ENCODE measurements at places on chromosomes 12 and 14. TPM values are rescaled to one million over a fixed set of nuclear protein-coding genes. Genes with fewer than 3 reads are reported as not detected.

GRCh38 chr12:121775501-121775900 is 18.0 kb downstream of the RHOF start:
- DNase-seq: no peak

The TAS2R9 gene
- total RNA-seq: not detected

DNA sequence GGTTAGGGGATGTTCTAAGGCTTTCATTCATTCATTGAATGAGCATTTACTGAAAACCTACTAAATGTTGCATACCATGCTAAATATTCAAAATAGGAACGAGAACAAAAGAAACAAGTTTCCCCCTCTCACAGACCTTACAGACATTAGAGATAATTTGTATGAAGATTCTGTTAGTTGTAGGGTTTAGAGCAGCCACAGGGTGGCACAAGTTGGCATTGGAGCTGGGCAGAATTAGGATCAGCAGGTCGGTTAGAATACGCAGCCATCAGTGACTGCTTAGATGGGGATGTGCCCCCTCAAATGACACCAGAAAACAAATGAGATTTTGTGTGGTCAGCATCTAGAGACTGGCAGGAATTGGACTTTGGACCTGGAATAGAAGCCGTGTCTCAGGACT is 166.3 kb upstream of the DAAM1 start:
- no peak overlapping the region for H3K27ac ChIP-seq
- H3K4me3 ChIP-seq: no peak overlapping the region
- DNase-seq: no peak
- H3K27me3 ChIP-seq: no peaks in the 10 kb centered on the region

GRCh38 chr14:61229475-61229888 is 51.7 kb downstream of the TMEM30B start:
- no peak overlapping the region for H3K27ac ChIP-seq
- no peaks in the 10 kb centered on the region for H3K4me1 ChIP-seq
- H3K4me3 ChIP-seq: no peak overlapping the region
- no peaks in the 10 kb centered on the region for H3K36me3 ChIP-seq
- H3K27me3 ChIP-seq: no peaks in the 10 kb centered on the region

The B3GNT4 gene
- 0.35 TPM for total RNA-seq

The APOF gene
- not detected for total RNA-seq

DNA sequence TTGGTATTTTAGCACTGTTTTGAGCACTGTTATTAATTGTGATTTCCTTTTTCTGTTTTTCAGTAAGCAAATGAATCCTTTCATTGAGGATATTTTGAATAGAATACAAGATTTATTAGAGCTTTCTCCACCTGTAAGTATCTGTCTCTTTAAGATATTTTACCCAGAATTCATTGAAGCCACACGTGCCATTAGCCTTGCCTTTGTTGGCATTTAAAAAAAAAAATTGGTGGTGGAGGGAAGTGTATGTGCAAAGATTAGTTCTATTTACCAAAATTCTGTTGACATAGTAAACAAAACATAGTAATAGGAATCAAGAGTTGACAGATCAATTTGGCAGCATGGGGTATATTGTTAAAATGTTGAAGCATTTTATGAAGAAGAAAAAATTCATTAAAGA is 23.8 kb downstream of the XPOT start:
- H3K4me1 ChIP-seq: no peaks in the 10 kb centered on the region
- H3K36me3 ChIP-seq: peaks cover 6% of the 10 kb centered on the region
- H3K27me3 ChIP-seq: no peaks in the 10 kb centered on the region
- no peak for DNase-seq
- no peak overlapping the region for H3K4me3 ChIP-seq

GRCh38 chr14:38208618-38209562 is 1.2 kb downstream of the SSTR1 start:
- H3K4me1 ChIP-seq: peaks cover 20% of the 10 kb centered on the region
- peaks cover 32% of the 10 kb centered on the region for H3K27me3 ChIP-seq
- H3K27ac ChIP-seq: peak overlapping the region; percentile 14

GRCh38 chr12:104243551-104243950 is 28.0 kb downstream of the TXNRD1 start:
- no peaks in the 10 kb centered on the region for H3K27me3 ChIP-seq
- no peak overlapping the region for H3K4me3 ChIP-seq
- no peaks in the 10 kb centered on the region for H3K36me3 ChIP-seq
- no peaks in the 10 kb centered on the region for H3K4me1 ChIP-seq

- H3K27me3 ChIP-seq: no peaks in the 10 kb centered on the region
- no peaks in the 10 kb centered on the region for H3K36me3 ChIP-seq
- peaks cover 3% of the 10 kb centered on the region for H3K4me1 ChIP-seq
- no peak overlapping the region for H3K4me3 ChIP-seq
These were observed 60.8 kb downstream of the NDUFA12 start for GRCh38 chr12:94942663-94943062.

GRCh38 chr12:50488801-50489200 is 16.0 kb upstream of the DIP2B start:
- H3K4me1 ChIP-seq: no peaks in the 10 kb centered on the region
- H3K4me3 ChIP-seq: no peak overlapping the region
- no peaks in the 10 kb centered on the region for H3K27me3 ChIP-seq
- H3K27ac ChIP-seq: no peak overlapping the region
- no peak for DNase-seq
- H3K36me3 ChIP-seq: no peaks in the 10 kb centered on the region

DNA sequence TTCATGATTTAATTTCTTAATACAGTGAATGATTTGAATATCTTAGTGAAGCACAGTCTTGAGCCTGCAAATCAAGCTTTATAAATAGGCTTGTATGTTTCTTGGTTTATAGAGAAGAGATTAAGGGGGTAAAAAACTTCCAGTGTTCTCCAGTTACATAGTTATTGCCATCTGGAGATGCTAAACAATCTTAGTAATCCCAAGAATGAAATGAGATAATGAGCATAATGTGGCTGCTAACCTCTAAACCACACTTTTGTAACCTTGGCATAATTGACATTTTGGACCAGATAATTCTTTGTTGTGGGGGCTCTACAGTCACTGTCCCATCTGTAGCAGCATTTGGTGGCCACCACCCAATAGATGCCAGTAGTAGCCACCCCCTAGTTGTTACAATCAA is 316.8 kb downstream of the CCDC91 start:
- H3K4me3 ChIP-seq: no peak overlapping the region
- H3K36me3 ChIP-seq: no peaks in the 10 kb centered on the region
- no peaks in the 10 kb centered on the region for H3K4me1 ChIP-seq
- no peak for DNase-seq
- no peak overlapping the region for H3K27ac ChIP-seq
- no peaks in the 10 kb centered on the region for H3K27me3 ChIP-seq

The LRTM2 gene
- not detected for total RNA-seq

DNA sequence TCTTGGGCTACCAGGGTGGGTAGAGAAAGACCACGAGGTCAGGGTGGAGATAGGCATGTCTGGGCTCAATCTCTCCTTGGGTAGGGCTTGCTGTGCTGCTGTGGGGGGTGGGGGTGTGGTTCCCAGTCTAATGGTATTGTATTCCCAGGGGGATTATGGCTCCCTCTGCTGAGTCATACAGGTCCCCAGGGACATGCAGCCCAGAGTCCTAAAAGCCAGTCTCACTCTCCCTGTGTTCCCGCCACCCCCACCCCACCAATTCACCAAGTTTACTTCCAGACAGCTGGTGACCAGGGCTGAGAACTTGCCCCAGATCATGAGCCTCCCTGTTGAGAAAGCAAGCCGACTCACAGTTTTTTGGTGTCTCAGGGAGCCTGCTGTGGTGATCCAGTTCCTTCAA is 367.6 kb downstream of the C12orf75 start:
- no peak overlapping the region for H3K27ac ChIP-seq
- no peak overlapping the region for H3K4me3 ChIP-seq
- DNase-seq: no peak
- no peaks in the 10 kb centered on the region for H3K4me1 ChIP-seq
- H3K27me3 ChIP-seq: no peaks in the 10 kb centered on the region

DNA sequence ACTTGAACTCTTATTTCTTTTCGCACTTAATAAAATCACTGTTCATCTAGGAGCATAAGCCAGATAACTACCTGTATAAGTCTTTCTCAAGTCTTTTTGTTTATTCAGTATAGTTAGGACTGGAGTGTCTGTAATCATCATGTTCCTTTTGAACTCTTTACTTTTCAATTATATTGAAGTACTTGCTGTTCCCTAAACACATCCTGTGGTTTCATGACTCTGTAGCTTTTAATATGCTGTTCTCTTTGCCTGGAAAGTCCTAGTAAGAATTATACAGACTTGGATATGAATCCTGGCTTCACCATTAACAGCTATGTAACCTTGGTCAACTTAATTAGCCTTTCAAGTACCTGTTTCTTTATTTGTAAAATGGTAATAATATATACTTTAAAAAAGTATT is 88.2 kb downstream of the CCDC91 start:
- no peak overlapping the region for H3K27ac ChIP-seq
- no peaks in the 10 kb centered on the region for H3K4me1 ChIP-seq
- DNase-seq: no peak
- H3K27me3 ChIP-seq: no peaks in the 10 kb centered on the region
- no peaks in the 10 kb centered on the region for H3K36me3 ChIP-seq
- H3K4me3 ChIP-seq: no peak overlapping the region

GRCh38 chr12:15787778-15788177 is 1.4 kb downstream of the EPS8 start:
- no peak for DNase-seq
- H3K4me1 ChIP-seq: no peaks in the 10 kb centered on the region
- no peaks in the 10 kb centered on the region for H3K27me3 ChIP-seq
- H3K27ac ChIP-seq: peak overlapping the region; percentile 85
- no peaks in the 10 kb centered on the region for H3K36me3 ChIP-seq

The PABPN1 gene
- total RNA-seq: 145 TPM

- H3K4me3 ChIP-seq: no peak overlapping the region
- H3K36me3 ChIP-seq: no peaks in the 10 kb centered on the region
- DNase-seq: no peak
- H3K27ac ChIP-seq: no peak overlapping the region
- no peaks in the 10 kb centered on the region for H3K27me3 ChIP-seq
These were observed 25.3 kb downstream of the PLD4 start for GRCh38 chr14:104950021-104950420.

- no peak overlapping the region for H3K4me3 ChIP-seq
- H3K4me1 ChIP-seq: peaks cover 17% of the 10 kb centered on the region
- H3K27ac ChIP-seq: peak overlapping the region; percentile 54
These were observed 485.1 kb downstream of the ZFP36L1 start for GRCh38 chr14:68307790-68308168.

DNA sequence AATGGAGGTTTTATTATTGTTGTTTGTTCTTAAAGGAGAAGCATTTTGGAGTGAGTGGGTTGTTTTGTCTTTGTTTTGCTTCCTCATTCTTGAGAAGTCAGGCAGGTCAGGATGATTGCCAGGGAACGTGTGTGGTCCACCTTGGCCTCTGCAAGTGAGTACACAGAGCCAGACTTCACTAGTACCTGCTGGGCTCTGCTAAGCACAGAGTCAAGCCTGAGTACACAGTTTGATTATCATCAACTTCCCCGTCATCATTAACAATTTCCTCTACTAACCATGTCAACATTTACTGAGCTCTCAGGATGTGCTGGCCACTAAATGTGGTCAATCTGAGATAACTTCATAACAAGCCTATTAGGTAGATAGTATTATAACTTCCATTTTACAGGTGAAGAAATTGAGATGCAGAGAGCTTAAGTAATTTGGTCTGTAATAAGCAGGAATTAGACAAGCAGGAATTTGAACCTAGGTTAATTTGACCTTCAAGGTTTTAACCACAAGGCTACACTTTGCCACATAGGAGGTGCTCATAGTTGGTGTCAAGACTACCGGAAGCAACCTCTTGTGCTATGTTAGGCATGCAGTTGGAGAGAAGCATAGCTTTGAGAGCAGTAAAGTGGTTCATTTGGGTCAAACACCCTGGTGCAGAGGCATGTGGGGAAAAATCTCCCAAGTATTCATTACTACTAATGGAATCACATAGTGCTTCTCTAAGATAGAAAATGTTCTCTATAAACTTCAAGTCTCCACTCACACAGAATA is 178.3 kb downstream of the NUAK1 start:
- no peaks in the 10 kb centered on the region for H3K27me3 ChIP-seq
- DNase-seq: peak; percentile 46
- H3K36me3 ChIP-seq: no peaks in the 10 kb centered on the region
- H3K27ac ChIP-seq: no peak overlapping the region
- no peak overlapping the region for H3K4me3 ChIP-seq

The OTUB2 gene
- 1.1 TPM for total RNA-seq

- peaks cover 30% of the 10 kb centered on the region for H3K4me1 ChIP-seq
- H3K27me3 ChIP-seq: no peaks in the 10 kb centered on the region
- peak overlapping the region; percentile 65 for H3K27ac ChIP-seq
- no peak for DNase-seq
- peak overlapping the region; percentile 89 for H3K4me3 ChIP-seq
These were observed 7.0 kb downstream of the BTG1 start for GRCh38 chr12:92138626-92139025.

DNA sequence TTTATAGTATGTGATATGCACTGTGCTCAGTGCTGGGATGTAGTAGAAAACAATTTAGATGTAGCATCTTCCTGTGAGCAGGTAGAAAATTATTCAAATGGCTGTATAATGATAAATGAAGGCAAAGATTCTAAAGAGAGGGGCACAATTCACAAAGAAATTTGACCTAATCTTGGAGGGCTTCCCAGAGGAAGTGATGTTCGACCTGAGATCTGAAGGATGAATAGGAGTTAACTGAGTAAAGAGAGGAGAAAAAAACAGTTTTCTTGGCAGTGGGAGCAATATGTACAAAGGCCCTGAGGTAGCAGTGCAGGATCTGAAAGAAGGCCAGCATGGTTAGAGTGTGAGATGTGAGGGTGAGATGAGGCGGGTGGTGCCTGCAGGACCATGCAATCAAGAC is 15.2 kb downstream of the RPH3A start:
- no peaks in the 10 kb centered on the region for H3K27me3 ChIP-seq
- H3K4me3 ChIP-seq: no peak overlapping the region
- no peak for DNase-seq
- no peaks in the 10 kb centered on the region for H3K4me1 ChIP-seq
- no peaks in the 10 kb centered on the region for H3K36me3 ChIP-seq

DNA sequence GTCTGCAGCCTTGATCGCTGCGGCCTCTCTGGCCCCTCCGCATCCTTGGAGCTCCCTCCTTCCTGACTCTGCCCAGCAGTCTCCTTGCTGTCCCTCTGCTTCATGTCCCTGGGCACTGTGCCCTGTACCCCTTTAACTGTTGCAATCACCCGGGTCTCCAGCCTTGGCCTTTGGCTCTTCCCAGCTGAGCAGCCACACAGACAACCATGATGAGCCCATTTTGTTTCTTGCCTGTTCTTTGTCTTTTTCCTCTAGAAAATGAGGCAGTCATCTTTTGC is 40.6 kb upstream of the MEG3 start:
- no peak overlapping the region for H3K4me3 ChIP-seq

The ZNF26 gene
- 16.4 TPM for total RNA-seq

DNA sequence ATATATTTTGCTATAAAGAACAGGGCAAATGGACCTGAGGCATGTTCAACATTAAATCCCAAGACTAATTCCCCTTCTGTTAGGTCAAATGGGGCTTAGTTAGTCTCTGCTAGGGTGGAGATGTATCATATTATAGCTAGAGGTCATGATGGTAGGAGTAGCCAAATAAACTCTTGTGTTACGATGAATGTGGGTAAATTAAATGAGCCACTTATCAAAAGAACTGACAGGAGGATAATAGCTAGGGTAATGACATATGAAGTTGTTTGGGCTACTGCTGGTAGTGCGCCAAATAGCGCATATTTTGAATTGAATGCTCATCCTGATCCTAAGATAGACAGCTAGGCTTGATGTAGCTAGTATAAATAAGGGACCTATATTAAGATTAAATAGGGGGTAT is 445.0 kb downstream of the GXYLT1 start:
- H3K4me1 ChIP-seq: no peaks in the 10 kb centered on the region
- H3K4me3 ChIP-seq: no peak overlapping the region
- H3K27ac ChIP-seq: no peak overlapping the region
- no peaks in the 10 kb centered on the region for H3K36me3 ChIP-seq

GRCh38 chr12:124732275-124733075 is 131.2 kb downstream of the SCARB1 start:
- no peaks in the 10 kb centered on the region for H3K36me3 ChIP-seq
- no peak for DNase-seq
- no peaks in the 10 kb centered on the region for H3K4me1 ChIP-seq
- H3K27ac ChIP-seq: peak overlapping the region; percentile 71
- no peak overlapping the region for H3K4me3 ChIP-seq

Data from kidney (tissue), 22 donors.